Activated CD8-positive, alpha-beta memory T cell treated with anti-CD3 and anti-CD28 coated beads for 1 hour (primary cell): ENCODE measurements at places on chromosomes 1 and 21.

GRCh38 chr1:92831762-92832536 lies at the start of gene RPL5:
RPL5 (plus strand) TSS chr1:92832040; CDS start chr1:92832115, 75 bp downstream.
- DNase-seq, result peak; percentile 94

DNA sequence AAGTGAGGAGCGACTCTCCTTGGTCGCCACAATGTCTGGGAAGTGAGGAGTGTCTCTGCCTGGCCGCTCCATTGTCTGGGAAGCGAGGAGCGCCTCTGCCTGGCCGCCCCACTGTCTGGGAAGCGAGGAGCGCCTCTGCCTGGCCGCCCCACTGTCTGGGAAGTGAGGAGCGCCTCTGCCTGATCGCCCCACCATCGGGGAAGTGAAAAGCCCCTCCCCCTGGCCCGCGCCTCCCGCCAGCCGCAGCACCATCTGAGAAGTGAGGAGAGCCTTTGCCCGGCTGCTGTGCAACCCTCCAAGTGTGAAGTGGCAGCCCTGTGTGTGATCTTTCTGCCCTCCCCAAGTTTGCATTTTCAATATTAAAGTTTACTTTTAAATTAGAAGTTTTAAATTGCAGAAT lies 95.0 kb upstream of the PPP2R5A start:
- DNase-seq, result no peak

- DNase-seq, result no peak
Measured at GRCh38 chr1:23216771-23217420, 406 bp downstream of the HTR1D start.

DNA sequence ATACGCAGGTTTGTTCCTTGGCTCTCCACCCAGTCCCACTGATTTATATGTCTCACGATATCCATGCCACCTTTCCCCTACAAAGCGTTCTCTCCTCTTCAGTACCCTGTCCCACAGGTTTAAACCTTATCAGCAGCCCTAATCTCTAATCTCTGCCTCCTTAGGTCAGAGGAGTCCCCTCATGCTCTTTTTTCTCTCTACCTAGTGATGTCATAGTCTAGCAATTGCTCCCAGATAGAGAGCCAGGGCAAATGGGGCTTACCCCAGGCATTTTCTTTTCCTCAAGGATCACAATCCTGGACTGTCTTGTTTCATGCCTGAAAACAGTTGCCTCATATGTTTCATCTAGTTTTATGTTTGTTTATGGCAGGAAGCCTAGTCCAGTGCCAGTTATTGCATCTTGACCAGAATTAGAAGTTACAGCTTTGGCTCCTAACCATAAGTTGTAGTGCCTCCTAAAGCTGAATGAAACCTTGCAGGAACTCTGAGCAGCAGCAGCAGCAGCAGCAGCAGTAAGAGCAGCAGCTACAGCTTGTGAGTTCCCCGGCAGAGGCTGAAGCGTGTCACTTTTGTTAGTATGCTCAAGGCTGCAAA lies 26.7 kb upstream of the TP53BP2 start:
- no peak for DNase-seq

DNA sequence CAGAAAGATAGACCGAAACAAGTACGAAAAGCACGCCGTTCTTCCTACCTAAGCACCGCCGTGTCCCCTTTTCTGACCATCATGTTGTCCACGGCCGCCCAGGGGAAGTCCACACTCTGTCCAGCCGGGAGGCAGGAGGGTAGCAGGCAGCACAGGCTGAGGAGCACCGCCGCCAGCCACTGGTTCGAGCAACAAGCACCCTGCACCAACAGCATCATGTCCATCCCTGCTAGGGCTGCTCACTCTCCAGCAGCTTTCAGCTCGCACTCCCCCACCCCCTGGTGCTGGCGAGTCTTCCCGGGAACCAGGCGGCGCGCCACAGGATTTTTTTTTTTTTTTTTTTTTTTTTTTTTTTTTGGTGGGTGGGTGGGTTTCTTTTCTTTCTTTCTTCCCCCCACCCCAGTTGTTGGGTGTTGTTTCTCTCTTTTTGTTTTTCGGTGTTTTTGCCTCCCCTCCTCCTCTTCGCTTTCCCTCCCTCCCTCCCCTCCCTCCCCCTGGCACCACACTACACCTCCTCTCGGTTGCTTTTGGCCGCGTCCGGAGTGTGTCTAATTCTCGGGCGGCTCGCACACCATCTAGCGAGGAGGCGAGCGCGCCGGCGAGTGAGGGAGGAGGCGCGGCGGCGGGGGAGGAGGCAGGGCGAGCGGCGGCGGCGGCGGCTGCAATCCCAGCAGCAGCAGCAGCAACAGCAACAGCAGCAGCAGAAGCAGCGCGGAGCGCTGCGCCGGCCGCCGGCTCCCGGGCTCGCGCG lies at the start of gene NEGR1:
Gene NEGR1, minus strand, starts transcription at position 269 of the 751 bp plus-strand sequence.
- DNase-seq, result peak; percentile 20

DNA sequence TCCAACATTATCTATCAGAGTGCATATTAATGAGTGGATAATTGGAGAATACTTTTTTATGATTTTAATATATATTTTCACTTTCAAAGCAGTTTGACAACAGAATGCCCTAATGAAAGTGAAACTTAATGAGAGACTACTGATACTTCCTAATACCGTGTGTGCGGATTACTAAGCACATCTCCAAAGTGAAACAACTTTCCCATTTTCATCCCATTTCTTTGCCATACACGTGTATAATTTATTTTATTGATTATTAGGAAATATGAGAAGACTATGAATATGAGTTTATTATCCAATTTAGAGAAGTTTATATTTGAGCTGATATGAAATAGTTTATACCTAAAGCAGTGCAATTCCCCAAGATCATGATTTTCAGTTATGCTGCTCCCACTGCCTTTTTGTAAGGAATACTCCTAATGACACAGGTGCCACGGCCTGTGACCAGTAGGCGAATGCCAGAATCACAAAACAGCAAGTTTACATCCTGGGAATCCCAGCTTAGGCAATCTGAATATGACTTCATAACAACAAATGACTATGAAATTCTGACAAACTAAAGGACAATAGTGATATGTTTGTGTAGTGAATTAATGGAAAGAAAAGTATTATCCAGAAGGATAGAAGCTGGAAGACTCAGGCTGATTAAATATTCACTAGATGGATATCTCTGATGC lies 202.9 kb downstream of the NCAM2 start:
- no peak for DNase-seq
